ENCODE measurements at places on chromosomes 4 and X. TPM values are rescaled to one million over a fixed set of nuclear protein-coding genes. Genes with fewer than 3 reads are reported as not detected.

PPP1R2C gene
- total RNA-seq, result not detected

S100P gene
- total RNA-seq, result not detected

UGT2B17 gene
- total RNA-seq, result not detected

MAGEB1 gene
- not detected for total RNA-seq

TKTL2 gene
- total RNA-seq, result not detected

GRCh38 chr4:33722800-33723516 is 2521.4 kb downstream of the ARAP2 start:
- no peak for DNase-seq

DNA sequence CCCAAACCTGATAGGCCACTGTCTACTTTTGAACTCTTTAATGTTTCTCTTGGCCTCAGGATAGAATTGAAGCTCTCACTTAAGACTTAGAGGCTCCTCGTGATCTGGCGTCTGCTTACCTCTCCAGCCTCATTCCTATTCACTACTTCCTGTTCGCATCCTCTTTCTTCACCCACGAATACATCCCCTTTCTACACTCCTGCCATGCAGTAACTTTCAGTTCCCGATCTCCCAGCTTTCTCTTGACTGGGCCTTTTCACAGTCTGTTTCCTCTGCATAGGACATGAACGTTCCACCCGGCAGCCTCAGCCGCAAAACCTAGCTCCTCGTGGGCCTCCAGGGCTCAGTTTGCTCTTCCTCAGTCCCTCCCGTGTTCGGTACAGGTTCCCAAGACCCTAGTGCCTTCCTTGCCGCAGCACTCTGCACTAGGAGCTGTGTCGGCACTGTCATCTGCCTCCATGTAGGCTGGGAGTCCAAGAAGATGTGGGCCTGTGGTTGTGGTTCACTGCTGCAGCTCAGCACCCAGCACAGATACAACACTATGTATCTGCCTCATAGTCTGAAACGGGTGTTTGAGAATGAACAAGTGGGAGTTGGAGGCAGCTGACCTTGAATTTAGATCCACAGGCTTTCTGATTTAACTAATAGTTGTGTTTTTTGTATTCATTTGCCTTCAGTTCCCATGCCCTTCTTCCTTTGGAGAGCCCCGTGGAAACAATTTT is 15.8 kb downstream of the RPL39 start:
- DNase-seq, result no peak

DNA sequence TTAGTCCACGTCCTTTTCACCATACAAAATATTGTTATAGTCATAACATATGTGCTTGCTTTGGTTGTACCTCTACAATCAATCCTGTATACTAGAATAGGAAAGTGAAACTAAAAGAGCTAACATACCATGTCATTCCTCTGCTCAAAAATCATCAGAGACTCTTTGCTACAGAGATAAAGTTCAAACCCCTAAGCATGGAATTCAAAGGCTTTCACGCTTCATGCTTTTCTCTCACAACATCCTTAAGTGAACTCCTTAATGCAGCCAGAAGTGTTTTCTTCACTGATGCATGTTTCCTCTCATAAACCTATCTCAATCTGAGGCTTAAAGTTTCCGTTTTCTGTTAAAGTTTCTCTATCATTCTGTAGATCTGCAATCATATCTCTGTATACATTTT is 744.6 kb upstream of the IGFBP7 start:
- no peak for DNase-seq

DNA sequence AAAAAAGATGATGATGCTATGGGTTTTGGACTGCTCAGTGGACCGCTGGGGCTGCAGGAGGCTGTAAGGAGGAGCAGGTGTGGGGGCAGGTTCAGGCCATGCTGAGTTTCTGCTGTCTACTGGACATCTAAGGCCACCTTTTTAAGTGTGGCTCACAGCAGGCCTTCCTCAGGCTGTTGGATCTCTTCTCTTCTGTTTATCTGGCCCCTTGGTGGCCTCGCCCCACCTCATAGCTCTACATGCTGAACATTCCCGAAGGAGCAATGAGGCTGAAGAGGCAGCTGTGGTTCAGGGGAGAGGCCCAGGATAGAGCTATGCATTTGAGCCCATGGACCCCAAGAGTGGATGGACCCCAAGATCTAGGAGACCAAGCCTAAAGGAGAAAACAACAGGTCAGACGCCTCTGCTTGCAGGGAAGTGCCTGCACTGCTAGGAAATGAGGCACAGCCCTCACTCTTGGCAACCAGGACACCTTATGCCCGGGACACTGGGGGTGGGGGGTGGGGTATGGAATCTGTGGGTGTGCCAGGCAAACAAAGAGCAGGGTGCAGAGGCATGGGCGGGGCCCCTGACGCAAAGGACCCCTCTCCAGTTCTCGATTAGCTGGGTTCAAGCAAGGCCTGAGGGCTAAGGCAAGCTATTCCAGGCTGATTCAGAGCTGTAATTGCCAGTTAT is 168.9 kb downstream of the BCOR start:
- DNase-seq, result no peak

GRCh38 chrX:69808375-69808774 is 192.5 kb downstream of the EDA start:
- DNase-seq, result no peak

GRCh38 chr4:102500696-102501446 is at the start of gene NFKB1:
TSS of gene NFKB1 (plus strand) at chr4:102501359. CDS start at chr4:102525519, 24,160 bp downstream.
- DNase-seq, result no peak

- DNase-seq, result no peak
Measured at GRCh38 chrX:10158279-10159144, 1.7 kb downstream of the CLCN4 start.

DNA sequence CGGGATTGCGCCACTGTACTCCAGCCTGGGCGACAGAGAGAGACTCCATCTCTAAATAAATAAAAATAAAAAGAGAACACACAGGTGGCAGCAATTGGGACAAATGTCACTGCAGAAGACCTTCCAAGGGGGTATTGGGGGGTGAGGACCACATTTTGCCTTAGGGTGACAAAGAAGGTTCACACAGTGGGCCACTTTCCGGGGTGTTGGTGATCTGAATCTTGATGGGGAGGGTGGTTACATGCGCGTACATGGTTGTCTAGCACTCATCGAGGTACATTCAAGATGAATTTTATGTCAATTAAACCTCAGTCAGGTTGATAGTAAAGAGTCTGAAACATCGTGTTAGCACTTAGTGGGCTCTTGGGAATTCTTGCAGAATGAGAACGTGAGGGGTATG is 20.5 kb upstream of the TMSB4X start:
- DNase-seq, result no peak

DNA sequence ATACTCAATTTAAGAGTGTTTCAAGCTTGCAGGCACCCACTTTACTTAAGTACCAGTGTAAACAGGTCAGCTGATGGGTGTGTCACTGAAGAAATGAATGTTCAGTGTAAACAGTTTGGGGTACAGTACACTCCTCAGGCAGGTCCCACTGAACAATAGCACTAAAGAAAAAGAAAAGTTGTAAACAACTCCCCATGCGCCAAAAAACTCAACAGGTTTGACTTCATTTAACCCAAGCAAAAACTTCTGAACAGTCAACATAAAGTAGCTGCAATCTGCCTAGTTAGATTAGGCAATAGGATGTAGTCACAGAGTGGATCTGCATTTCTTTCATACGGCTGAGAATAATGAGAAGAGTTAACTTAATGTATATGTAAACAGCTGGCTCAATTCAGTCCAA is 93.2 kb downstream of the FAM13A start:
- no peak for DNase-seq

GRCh38 chr4:153072661-153073060 is 131.6 kb upstream of the TRIM2 start:
- no peak for DNase-seq
